ENCODE measurements at places on chromosomes 3 and 15.

- no peak for DNase-seq
These were observed 38.6 kb upstream of the TTC14 start for GRCh38 chr3:180563406-180563805.

DNA sequence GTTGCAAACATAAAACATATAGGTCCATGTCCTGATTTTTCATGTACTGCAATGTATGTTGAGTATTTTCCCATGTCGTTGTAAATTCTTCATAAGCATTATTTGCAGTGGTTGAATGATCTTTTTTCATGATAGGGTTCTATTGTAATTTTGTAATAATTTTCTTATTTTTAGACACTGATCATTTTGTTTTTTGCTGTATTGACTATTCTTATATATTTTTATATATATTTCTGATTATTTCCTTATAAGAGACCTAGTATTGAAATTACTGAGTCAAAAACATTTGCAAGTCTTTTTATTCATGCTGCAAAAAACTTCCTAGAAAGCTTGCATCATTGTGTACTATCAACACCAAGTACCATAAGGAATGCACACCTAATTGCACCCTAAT lies 31.2 kb upstream of the ZNF774 start:
- DNase-seq: no peak

- DNase-seq: no peak
These were observed 40.1 kb downstream of the CBLB start for GRCh38 chr3:105828703-105829102.

DNA sequence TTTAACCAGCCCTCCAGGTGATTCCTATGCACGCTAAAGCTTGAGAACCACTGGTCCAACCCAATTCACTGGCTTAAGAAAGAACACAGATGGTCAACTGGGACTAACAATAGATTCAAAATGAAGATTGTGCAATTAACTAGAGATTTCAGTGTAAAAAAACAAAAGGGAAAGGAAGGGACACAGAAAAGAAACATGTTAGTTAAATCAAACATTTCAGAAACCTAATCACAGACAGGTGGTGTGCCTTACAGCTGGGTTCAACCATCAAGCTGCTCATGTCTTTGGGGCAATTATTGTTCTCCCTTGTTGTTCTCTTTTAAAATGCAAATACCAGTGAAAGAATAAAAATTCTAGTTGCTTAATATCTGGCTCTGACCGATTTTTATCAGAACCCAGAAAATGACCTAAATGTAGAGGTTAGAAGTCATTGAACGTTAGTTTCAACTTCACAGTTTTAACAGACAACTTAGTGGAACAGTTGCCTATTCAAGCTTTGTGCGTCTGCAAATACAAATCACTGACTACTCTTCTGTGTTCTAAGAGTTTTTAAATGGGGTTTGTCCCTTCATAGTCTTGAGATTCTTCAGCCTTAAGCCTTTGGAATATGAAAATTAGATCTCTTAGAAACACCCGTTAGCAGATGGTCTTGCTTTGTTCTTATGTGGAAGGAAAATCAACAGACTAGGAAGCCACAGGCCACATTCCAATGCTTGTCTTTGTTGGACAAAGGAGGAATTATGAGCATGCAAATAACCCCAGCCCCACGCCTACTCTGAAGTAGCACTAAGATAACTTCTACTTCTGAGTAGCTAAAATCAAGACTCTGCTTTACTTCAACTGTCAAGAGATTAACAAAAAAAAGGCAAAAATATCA lies 223.4 kb downstream of the ATP8B4 start:
- peak; percentile 20 for DNase-seq

- DNase-seq: no peak
These were observed 332.6 kb downstream of the LSAMP start for GRCh38 chr3:116112696-116113095.

GRCh38 chr3:119349354-119350041 lies 55.3 kb downstream of the ARHGAP31 start:
- no peak for DNase-seq

GRCh38 chr3:119329551-119329950 lies 35.4 kb downstream of the ARHGAP31 start:
- peak; percentile 62 for DNase-seq

GRCh38 chr15:91956026-91956723 lies 102.7 kb downstream of the SLCO3A1 start:
- DNase-seq: no peak

GRCh38 chr3:148226246-148226645 lies 471.5 kb upstream of the AGTR1 start:
- no peak for DNase-seq

GRCh38 chr15:84570164-84570735 lies 30.6 kb upstream of the ZSCAN2 start:
- DNase-seq: no peak

DNA sequence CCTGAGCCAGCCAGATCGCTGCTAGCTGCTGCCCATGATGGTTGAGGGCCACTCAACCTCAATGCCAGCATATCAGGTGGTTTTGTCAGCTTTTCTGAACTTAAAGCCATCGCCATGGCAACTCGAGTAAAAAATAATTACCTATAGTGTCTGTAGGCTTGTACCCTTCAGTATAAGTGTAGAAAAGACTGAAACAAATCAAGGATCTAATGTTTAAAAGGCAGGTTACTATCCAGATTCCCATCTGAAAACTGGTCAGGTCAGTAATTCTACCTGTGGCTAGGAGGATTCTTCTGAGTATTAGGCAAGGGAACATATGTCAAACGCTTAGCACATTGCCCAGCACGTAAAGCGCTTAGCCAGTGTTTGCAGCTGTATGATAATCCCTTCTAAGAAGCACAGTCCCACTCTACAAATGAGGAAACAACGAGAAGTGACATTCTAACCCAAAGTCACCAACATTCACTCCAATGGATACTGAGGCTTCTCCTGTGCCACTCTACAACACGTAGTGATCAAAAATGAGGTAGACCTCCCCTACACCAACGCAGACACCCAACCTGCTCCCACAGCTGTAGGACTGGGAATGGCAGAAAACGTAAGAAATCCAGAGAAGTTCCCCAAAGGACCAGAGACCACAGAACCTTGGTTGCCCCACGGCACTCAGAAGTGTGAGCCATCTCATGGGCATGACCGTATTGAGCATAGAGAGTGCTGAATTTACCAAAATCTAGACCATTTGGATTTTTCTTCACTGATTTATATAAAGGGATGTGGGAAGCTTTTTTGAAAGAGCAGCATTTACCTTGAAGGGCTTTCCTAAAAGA lies 55.3 kb downstream of the SLTM start:
- no peak for DNase-seq

DNA sequence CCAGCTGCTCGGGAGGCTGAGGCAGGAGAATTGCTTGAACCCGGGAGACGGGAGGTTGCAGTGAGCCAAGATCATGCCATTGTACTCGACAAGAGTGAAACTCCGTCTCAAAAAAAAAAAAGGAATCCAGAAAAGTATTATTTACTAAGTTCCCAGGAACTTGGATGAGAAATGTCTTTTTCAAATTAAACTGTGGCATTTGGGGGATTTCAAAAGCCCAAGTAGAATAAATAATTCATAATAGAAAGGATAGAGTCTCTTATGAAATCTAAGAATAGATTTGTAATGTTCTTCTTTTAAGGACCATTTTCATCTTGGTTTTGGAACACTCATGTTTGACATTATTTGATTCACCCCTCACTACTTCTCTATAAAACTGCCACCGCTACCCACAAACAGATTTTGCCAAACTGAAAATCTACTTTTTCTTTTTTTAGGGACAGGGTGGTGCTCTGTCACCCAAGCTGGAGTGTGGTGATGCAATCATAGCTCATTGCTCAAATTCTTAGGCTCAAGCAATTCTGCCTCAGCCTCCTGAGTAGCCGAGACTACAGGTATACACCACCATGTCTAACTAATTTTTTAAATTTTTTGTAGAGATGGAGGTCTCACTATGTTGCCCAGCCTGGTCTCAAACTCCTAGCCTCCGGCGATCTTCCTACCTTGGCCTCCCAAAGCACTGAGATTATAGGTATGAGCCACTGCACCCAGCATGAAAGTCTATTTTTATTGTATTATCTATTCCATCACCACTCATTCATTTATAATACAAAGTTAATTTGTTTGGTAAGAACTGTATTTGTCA lies 99.3 kb downstream of the SENP2 start:
- DNase-seq: no peak

DNA sequence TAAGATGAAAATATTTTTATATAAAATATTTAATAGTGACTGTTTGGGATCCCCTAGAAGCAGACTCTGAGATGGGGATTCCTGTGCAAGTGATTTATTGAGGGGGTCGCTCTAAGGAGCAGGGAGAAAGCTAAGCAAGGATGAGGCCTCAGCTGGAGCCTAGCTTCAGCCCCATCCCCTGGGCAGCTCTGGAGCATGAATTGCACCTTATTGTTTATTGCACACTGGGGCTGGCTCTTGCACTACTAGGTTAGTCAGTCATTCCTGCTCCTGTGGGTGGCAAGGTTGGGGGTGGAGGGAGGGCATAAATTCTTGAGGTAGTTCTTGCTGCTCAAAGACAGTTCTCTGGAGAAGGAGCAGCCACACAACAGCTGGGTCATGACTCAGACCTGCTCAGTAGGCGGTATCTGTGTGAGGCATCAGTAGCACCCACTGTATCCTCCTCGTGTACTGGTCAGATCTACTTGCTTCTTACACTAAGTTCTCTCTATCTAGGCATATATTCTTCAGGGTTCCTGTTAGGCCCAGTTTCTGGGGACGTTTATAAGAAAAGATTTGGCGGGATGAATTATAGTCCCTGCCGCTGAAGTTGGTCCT lies 27.2 kb upstream of the TNFSF10 start:
- DNase-seq: no peak

GRCh38 chr15:33278816-33279612 lies 31.8 kb upstream of the RYR3 start:
- no peak for DNase-seq

- DNase-seq: peak; percentile 50
These were observed 175.4 kb upstream of the LINGO1 start for GRCh38 chr15:77808075-77808474.

DNA sequence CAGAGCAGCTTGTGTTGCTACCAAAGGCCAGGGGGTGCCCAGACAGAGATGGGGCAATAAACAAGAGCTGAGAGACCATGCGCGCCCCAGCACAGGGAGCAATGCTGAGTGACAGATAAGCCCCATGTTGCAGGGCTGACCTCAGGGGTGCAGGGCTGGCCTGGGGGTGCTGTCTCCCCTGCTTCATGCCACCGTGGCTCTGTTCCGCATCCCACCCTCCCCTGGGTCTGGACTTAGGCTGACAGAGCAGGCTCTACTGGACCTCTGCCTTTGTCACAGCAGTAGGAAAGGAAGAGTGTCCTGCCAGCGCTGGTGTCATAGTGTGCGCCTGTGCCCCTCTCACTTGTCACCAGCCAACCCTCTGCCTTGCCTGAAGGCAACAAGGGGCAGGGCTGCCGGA lies 67.4 kb upstream of the IQSEC1 start:
- no peak for DNase-seq

- DNase-seq: no peak
These were observed 26.3 kb downstream of the MRPS11 start for GRCh38 chr15:88493844-88494243.

- no peak for DNase-seq
These were observed 11.7 kb downstream of the AHSG start for GRCh38 chr3:186624598-186624997.

- DNase-seq: no peak
These were observed 161.1 kb downstream of the NUP210 start for GRCh38 chr3:13258986-13259514.

DNA sequence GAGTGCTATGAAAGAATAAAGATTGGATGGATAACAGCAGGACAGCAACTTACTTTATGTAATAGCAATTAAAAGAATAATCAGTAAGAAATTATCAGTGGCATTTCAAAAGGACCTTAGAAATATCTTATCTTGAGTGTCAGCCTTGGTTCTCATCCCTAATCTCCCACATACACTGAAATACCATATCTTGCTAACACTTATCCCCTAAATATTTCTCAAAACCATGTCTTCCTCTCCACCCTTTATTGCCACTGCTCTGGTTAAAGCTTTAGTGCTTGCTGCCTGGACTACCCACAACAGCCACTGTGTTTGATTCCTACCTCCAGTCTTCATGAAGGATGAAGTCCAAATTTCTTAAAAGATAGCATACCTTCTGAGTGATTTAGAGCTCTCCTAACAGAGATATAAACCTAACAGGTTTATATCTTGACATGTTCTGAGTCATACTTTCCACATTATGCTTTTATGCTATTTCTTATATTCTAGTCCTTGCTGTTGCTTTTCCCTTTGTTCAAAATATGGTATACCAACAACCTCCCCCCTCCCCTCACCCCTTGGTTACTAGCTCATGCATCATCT lies 202.8 kb downstream of the RSRC1 start:
- no peak for DNase-seq

- DNase-seq: no peak
These were observed 6.9 kb upstream of the IL16 start for GRCh38 chr15:81189583-81190283.

DNA sequence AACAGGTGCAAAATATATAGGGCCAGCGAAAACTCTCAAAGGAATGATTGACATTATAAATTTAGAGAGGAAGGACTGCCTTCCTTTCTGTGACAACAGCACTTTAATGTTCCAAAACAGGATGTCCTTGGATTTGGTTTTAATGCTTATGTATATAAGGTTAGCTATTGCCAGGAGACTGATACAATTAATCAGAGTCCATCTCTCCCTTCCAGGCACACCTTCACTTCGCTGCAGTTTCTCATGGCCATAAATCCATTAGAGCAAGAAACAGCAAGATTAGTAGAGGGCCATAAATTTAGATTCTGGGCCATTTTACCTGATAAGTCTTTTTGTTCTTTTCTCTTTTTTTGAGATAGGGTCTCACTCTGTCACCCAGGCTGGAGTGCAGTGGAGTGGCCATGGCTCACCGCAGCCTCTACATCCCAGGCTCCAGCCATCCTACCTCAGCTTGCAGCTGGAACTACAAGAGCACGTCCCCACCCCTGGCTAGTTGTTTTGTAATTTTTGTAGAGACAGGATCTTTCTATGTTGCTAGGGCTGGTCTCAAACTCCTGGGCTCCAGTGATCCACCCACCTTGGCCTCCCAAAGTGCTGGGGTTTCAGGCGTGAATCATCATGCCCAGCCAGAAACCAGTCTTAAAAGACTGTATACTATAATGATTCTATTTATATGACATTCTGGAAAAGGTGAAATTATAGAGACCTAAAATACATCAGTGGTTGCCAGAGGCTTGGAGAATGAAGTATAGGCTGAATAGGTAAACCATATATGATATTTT lies 15.7 kb upstream of the TFRC start:
- DNase-seq: no peak

- no peak for DNase-seq
These were observed 21.8 kb downstream of the DNASE1L3 start for GRCh38 chr3:58188921-58189451.

DNA sequence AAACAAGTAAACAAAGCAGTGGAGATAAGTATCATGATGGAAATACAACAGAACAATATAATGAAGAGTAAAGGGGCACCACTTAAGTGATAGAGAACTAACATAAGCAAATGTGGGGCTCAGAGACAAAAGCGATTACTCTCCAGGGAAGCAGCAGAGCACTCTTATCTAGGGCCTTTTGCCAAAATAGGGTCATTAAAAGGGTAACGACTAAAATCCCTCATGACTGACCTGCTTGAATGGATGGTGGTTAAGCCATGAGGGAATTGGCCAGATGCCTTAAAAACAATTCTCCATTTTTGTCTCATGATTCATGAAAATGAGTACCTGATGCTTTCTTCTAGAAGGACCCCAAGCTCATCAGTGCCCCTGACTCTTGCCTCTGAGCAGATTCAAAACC lies 3.2 kb upstream of the SLC7A14 start:
- DNase-seq: no peak

Measured in hippocampal formation (tissue), 2 donors.